Astrocyte (in vitro differentiated cells and primary cell): ENCODE measurements at places on chromosomes 12 and 14. TPM values are rescaled to one million over a fixed set of nuclear protein-coding genes. Genes with fewer than 3 reads are reported as not detected.
A peak's percentile ranks its signal among the peaks of the same experiment; 100 is the strongest.

GRCh38 chr14:36661506-36662257 is at the start of gene PAX9:
Gene PAX9, plus strand, starts transcription at chr14:36661860. Its CDS starts 230 bp downstream, at chr14:36662090.
- no peaks in the 10 kb centered on the region for H3K36me3 ChIP-seq
- H3K4me1 ChIP-seq, result peaks cover 18% of the 10 kb centered on the region

- no peaks in the 10 kb centered on the region for H3K4me1 ChIP-seq
- H3K27ac ChIP-seq, result no peak overlapping the region
- no peak for DNase-seq
- no peaks in the 10 kb centered on the region for H3K36me3 ChIP-seq
- H3K27me3 ChIP-seq, result peaks cover 13% of the 10 kb centered on the region
Observed at GRCh38 chr14:93787465-93788292, 606 bp downstream of the PRIMA1 start.

DNA sequence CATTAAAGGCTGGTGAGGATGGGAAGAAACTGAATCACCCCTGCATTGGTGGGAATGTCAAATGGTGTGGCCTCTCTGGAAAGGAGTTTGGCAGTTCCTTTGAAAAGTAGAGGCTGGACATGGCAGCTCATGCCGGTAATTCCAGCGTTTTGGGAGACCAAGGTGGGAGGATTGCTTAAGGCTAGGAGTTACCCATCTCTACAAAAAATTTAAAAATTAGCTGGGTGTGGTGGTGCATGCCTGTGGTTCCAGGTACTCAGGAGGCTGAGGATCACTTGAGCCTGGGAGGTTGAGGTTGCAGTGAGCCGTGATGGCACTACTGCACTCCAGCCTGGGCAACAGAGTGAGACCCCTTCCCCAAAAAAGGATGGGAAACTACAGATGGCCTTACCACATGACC is 93.7 kb downstream of the RIN3 start:
- peaks cover 7% of the 10 kb centered on the region for H3K4me1 ChIP-seq
- H3K27ac ChIP-seq, result no peak overlapping the region
- no peak for DNase-seq
- H3K4me3 ChIP-seq, result no peak overlapping the region

DNA sequence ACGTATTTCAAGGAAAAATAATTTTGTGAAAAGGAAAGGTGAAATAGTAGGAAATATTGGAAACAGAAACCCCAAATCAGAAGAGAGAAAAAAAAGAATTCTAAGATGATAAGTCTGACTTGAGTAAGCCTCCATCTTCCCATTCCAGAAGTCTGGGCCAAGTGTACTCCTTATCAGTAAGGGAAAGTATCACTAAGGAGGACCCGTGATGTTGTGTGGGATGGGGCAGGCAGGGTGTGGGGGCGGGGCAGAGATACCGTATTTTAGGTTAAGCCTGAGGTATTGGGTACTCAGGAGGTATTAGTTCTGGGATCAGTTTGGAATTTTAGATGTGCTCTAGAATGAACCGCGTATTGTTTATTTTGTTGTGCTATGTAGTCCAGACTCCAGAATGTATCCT is 33.8 kb upstream of the PSMA6 start:
- H3K36me3 ChIP-seq, result no peaks in the 10 kb centered on the region
- H3K4me1 ChIP-seq, result peaks cover 3% of the 10 kb centered on the region
- H3K27me3 ChIP-seq, result no peaks in the 10 kb centered on the region
- H3K27ac ChIP-seq, result no peak overlapping the region
- no peak overlapping the region for H3K4me3 ChIP-seq

DNA sequence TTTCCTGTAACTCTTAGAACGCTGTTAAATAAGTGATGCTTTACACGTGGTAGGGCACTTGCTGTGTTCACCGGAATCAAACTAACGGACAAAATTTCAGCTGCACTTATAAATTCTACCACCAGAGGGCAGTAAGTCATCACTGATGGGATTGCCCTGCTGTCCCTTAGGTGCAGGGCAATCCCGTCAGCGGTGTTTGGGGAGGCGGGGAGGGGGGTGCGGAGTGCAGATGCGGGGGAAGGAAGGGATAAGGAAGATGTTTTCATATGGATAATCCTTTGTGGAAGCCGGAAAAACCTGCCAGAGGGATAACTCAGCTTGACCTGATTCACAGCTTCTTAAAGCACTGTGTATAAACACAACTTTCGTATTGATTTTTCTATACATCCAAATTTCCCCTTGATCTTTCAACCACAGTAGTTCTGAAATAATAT is 21.7 kb upstream of the SLC10A1 start:
- no peaks in the 10 kb centered on the region for H3K4me1 ChIP-seq
- H3K36me3 ChIP-seq, result no peaks in the 10 kb centered on the region
- H3K27ac ChIP-seq, result no peak overlapping the region
- no peak overlapping the region for H3K4me3 ChIP-seq
- DNase-seq, result peak; percentile 12

DNA sequence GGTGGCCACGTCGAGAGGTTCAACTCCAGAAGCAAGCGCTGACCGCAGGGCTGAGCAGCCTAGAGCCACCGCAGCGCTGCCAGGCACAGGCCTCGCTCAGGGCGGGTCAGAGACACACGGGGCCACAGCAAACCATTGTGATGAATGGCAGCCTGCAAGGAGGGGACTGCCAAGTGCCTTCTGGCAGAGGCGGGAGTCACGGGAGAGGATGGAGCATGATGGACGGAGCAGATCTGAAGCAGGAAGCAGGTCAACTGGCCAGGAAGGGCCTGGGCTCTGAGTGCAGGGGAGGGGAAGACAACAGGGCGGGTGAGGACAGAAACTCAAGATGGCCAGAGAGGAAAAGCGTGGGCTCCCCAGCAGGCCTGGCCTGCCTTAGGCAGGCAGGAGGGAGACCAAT is 49.8 kb downstream of the CDC42BPB start:
- H3K36me3 ChIP-seq, result peaks cover 7% of the 10 kb centered on the region
- H3K4me3 ChIP-seq, result no peak overlapping the region
- no peak for DNase-seq
- H3K27me3 ChIP-seq, result no peaks in the 10 kb centered on the region
- H3K4me1 ChIP-seq, result peaks cover 23% of the 10 kb centered on the region

The STAT2 gene
- 257 and 291 TPM in 2 replicates for total RNA-seq

The DEGS2 gene
- total RNA-seq, result 0.07 TPM in 1 of 2 replicates, not detected in the other

The PZP gene
- total RNA-seq, result not detected in 2 replicates

The SMCO2 gene
- total RNA-seq, result 0.32 and 0.46 TPM in 2 replicates

The ZNF891 gene
- 1.2 TPM in 2 replicates for total RNA-seq

The GPR84 gene
- total RNA-seq, result not detected in 2 replicates

The SDSL gene
- total RNA-seq, result 9.5 and 10.5 TPM in 2 replicates

The C1QL4 gene
- total RNA-seq, result 0.09 TPM in 1 of 2 replicates, not detected in the other

The CFAP54 gene
- total RNA-seq, result 0.62 and 1.1 TPM in 2 replicates

The ERBB3 gene
- 2.6 and 3.8 TPM in 2 replicates for total RNA-seq

The LPAR5 gene
- 0.73 and 0.89 TPM in 2 replicates for total RNA-seq
